ENCODE measurements at places on chromosomes 11 and 22.
A peak's percentile ranks its signal among the peaks of the same experiment; 100 is the strongest.

DNA sequence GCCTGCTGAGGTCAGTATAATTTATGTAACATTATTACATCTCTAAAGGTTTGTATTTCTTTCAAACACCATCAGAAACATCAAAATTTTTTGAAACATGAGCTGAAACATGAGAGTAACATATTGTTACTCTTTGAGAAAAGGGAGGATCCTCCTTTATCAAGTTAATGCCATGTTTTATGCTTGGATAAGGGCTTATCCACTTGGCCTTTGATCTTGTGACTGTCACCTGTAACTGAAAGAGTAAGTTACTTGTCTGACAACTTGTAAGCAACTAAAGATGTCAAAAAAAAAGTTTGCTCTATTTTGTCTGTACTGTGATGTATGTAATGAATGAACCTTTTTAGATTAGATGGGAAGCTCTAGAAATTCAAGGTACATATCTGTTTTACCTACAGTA is 59.6 kb downstream of the FAR1 start:
- DNase-seq, result no peak

DNA sequence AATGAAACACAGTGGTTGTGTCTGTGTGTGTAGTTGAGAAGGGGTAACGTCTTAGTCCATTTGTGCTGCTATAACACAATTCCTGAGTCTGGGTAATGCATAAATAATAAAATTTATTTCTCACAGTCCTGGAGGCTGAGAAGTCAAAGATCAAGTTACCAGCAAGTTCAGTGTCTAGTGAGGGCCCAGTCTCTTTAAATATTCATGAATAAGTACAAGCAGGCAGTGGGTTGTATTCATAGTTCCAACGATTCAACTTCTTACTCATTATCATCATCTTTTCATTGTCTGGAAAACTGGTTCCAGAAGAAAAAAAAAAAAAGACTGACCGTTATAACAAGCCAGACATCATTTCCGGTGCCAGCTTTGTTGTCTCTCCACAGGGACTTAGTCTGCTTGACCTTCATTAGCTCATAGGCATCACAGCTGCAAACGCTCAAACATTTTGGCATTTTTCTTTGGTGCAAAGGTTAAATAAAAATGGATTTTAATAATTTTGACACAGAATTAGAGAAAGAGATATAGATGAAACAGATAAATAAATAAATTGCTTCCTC is 1297.5 kb downstream of the LRRC4C start:
- DNase-seq, result no peak

DNA sequence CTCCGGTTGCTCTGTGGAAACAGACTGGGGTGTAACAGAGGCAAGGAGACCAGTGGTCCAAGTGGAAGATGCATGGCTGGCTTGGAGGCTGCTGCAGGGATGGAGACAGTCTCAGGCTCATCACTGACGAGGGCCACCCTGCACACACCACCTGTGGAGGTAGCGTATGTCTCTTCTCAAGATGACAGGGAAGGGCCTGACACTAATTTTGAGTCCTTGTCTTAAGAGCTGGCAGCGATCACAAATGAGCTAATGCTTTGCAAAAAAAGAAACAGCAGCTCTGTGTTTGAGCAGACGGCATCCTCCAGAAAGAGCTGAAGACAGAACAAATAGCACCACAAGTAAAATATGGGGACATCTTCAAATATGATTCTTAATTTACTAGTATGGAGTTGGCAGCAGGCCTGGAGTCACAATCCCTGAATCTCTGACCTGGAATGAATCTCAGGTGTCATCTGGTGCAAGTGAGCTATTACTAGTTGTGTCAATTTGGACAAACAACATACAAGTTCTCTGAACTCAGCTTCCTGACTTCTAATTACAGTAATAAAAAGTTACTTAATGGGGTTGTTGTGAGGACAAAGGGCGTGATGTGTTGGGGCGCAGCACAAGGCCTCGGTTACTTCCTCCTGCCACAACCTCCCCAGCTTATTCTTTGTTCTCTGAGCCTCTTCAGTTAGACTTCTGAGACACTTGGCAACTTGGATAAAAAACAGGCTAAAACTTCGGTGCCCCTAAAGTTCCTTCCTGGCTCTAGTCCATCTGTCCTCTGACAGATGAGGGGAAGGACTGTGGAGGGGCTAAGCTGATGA is 95.2 kb upstream of the BID start:
- no peak for DNase-seq

- DNase-seq, result no peak
Measured at GRCh38 chr11:124788521-124788920, 11.7 kb downstream of the MSANTD2 start.

- DNase-seq, result no peak
Measured at GRCh38 chr11:32935462-32936029, 42.9 kb downstream of the QSER1 start.

DNA sequence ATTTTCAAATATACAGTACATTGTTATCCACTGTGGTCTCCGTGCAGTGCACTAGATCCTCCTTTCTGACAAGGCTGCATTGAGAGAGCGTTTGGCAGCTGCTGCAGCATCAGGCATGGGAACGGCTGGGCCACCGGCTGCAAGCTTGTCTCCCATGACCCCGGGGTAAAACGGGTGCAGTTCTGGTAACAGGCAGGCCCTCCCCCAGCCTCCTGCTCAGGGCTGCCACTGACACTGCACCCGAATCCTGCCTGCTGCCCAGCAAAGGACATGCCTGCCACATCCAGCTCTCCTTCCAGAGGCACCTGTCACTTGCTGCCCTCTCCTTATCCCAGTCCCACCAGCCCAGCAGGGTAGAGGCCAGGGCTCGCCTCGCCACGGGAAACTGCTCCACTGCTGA is 124.5 kb upstream of the TMEM45B start:
- DNase-seq, result peak; percentile 59

DNA sequence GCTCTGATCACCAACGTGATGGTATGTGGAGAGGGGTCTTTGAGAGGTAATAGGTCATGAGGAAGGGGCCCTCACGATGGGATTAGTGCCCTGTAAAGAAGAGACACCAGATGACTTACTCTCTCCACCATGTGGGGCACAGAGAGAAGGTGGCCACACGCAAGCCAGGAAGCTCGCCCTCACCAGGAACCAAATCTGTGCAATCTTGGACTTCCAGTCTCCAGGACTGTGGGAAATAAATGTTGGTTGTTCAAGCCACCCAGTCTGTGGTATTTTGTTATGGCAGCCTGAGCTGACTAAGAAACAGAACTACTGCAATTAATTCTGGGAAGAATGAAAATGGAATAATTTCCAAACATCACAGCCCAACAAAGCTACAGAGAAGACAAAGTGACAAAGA is 117.5 kb downstream of the SNX19 start:
- DNase-seq, result no peak

GRCh38 chr11:66694732-66695207 is 17.1 kb upstream of the RBM4B start:
- peak; percentile 85 for DNase-seq

DNA sequence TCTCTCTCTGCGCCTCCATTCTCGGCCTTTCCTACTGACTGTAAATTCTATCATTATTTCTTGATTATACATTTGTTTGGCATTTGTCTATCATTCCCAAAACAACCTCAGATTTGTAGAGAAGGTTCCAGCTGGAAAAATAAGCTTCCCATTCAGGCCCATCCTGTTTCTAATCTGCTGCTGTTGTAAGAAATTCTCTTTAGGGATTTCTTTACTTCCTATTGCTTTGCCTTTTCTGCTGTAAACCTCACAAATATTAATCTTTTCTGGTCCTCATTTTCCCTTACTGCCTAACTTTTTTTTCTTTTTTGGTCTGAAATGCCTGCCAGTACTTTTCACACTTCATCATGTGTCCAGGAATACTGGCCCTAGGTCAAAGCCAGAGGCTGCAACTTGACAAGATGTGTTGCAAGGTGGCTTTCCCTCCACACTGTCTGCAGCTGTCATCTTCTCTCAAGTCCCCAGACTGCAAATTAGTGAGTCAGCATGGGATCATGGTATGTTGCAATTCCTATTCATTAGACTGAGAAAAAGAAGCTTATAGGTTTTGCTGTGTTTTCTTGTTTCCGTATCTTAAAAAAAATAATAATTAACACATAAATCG is 858.7 kb upstream of the CHORDC1 start:
- DNase-seq, result no peak

DNA sequence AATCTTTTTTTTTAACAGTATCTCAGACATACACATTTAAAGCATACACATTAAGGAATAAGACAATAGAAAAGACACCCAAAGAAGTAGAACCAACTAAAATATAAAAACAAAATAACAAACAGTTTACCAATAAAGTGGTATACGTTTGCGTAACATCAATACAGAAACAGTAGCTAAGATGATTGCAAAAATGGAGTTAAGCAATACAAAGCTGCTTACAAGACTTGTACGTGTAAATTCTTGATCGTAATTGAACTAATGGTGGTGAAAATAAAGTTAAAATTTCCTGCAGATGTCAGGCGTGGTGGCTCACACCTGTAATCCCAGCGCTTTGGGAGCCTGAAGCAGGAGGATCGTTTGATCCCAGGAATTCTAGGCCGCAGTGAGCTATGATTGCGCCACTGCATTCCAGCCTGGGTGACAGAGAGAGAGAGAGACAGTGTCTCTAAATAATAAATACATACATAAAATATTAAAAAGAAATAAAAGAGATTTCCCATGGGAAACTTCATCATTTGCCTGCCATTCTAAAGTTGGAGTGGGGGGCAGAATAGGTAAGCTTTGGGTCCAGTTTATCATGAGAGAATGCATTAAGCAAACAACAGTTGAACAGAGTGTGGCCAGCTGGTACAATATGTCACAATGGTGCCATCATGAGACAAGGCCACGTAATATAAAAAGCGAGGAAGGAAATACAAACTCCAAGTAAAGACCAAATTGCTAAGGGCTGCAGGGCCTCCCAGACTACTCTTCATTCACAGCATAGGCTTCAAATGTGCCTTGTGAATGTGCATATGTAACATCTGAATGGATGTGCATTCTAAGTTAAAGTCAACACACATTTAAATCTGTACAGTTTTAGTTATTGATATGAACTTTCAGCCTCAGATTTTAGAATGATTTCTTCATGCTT is 38.9 kb upstream of the EED start:
- DNase-seq, result no peak

DNA sequence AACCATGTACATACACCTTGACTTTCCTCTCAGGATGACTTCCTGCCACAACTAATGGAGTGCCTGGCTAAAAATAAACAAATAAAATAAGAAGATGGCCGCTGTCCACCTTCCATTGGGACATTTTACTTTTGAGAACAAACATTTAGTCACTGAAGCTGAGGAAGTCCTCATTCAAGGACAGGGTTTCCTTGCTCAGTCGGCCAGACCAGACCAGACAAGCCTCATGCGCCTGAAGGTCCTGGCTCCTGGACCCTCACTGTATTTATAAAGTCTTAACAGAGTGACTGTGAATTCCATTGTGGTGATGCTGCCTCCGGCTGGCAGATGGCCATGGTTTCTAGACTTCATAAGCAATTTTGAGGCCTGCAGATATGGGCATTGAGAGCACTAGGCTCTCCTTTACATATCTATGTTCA is 114.5 kb downstream of the MAML2 start:
- DNase-seq, result no peak

DNA sequence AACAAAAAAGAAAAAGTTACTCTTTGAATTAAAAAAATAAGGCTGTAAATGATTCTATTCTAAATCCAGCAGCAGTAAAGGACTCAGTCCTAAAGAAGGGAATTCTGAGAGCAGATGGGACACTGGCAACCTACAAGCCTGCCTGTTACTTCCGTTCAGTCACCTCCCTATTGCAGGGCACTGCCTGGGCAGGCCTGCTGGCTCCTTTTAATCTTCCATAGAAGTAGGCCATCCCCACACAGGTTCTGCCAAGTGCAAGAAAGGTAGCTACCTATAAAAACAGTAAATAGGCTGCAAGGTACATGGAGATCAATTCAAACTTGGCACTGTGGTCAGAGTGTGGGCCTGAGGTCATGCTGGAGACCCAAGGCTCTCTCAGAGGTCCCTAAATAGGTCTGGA is 136.4 kb downstream of the TRIM44 start:
- DNase-seq, result no peak

DNA sequence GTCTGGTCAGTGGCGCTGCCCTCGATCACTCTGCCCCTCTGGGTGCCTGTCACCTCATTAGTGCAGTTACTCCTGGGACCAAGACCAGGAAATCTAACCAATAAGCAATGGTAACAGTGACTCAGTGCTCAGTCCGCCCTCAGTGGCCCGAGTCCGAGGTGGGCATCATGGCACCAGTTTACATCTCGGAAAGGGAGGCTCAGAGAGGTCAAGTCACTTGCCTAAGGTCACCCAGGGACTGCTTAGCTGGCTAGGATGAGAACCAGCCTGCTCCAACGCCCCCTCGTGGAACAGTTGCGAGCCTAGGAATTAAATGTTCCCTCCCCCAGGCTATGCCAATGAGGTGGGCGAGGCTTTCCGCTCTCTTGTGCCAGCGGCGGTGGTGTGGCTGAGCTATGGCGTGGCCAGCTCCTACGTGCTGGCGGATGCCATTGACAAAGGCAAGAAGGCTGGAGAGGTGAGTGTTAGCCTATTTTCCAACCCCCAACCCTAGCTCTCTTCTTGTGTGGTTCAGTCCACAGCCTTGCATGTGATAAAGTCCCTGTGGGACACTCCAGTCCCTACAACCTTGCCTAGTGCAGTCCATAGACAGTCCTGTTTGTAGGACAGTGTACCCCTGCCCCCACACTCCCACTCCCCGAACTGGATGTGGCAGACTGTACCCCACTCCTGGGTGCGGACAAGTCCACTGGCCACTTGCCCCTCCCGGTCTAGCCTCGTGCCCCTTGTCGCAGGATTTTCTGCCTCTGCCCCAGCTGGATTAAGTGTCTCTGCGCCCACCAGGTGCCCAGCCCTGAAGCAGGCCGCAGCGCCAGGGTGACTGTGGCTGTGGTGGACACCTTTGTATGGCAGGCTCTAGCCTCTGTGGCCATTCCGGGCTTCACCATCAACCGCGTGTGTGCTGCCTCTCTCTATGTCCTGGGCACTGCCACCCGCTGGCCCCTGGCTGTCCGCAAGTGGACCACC is 1.1 kb downstream of the MTFP1 start:
- no peak for DNase-seq

- no peak for DNase-seq
Measured at GRCh38 chr11:123381817-123382554, 48.1 kb upstream of the GRAMD1B start.

All from chondrocyte (in vitro differentiated cells).